ENCODE measurements at places on chromosomes 3 and 15.

- DNase-seq, result no peak
These were observed 268.8 kb downstream of the ZBTB20 start for GRCh38 chr3:114878114-114878839.

- DNase-seq, result no peak
These were observed 157.8 kb downstream of the TIGIT start for GRCh38 chr3:114451561-114452018.

DNA sequence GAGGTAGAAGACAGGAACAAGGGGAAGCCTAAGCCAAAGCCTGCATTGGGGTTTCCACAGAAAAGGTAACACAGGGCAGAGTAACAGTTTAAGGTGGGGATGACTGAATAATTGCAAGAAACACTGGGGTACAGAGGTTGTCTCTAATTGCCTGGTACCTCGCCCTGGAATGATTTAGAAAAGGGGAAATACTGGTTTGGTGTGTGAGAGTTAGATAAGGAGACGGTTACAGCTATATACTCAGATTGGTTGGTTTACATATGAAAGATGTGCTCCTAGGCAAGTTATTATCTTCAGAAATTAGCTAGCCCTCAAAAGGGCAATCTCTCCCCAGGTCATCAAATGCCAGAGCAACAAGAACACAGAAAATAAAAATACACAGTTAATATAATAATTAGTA is 58.8 kb downstream of the SMARCC1 start:
- no peak for DNase-seq

GRCh38 chr3:185793381-185793780 is 31.5 kb downstream of the IGF2BP2 start:
- DNase-seq, result no peak

GRCh38 chr15:83356501-83357399 is 72.3 kb upstream of the BNC1 start:
- no peak for DNase-seq

- DNase-seq, result no peak
These were observed 199.2 kb downstream of the BCHE start for GRCh38 chr3:165638034-165638433.

DNA sequence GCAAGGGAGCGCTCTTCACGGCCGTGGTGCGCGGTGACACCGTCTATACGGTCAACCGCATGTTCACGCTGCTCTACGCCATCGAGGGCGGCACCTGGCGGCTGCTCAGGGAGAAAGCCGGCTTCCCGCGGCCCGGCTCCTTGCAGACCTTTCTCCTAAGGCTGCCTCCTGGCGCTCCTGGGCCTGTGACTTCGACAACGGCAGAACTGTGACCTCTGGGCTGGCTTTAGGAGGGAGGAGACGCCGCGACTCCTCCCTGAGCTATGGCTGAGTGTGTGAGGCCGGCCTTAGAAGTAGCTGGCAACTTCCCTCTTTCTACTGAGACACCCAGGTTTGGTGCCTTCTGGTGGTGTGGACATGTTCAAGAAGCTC is 1.4 kb downstream of the KBTBD13 start:
- no peak for DNase-seq

- no peak for DNase-seq
These were observed 751.6 kb downstream of the SI start for GRCh38 chr3:164326714-164327113.

- DNase-seq, result no peak
These were observed 3.9 kb downstream of the C3orf22 start for GRCh38 chr3:126554560-126555525.

- DNase-seq, result no peak
These were observed 10.3 kb upstream of the LRRC2 start for GRCh38 chr3:46576386-46576785.

DNA sequence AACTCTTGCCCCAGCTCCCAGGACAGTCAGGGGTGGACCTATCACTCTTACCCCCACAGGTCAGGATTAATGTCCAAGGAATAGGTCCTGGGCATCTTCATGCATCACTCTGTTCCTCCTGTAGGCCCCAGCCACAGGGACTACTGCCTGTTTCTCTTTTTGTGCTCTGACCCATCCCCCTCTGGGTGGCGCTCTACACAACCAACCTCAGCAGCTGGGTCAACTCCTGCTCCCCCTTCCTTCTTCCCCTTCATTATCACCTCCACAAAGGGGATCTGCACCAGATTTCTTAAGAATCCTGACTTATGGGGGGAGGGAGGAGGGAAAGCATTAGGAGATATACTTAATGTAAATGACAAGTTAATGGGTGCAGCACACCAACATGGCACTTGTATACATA is 12.2 kb upstream of the TRANK1 start:
- DNase-seq, result no peak

GRCh38 chr15:86201313-86202008 is 121.8 kb downstream of the AGBL1 start:
- no peak for DNase-seq

GRCh38 chr3:9397906-9398699 is 688 bp downstream of the SETD5 start:
- no peak for DNase-seq

DNA sequence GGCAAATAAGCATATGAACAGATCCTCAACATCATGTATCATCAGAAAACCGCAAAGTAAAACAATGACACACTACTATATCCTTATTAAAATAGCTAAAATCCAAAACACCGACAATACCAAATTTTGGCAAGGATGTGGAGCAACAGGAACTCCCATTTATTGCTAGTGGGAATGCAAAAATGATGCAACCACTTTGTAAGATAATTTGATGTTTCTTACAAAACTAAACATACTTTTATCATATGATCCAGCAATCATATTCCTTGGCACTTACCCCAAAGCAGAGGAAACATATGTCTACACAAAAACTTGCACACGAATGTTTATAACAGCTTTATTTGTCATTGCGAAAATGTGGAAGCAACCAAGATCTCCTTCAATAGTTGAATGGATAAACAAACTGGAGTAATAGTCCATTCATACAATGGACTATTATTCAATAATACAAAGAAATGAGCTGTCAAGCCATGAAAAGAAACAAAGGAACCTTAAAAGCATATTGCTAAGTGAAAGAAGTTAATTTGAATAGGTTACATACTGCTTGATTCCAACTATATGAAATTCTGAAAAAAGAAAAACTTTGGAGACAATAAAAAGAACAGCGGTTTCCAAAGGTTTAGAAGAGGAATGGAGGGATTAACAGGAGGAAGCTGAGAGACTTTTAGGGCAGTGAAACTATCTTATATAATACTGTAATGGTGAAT is 172.0 kb downstream of the VPS13C start:
- no peak for DNase-seq

- DNase-seq, result no peak
These were observed 20.2 kb upstream of the GPX1 start for GRCh38 chr3:49378249-49378895.

- no peak for DNase-seq
These were observed 167.8 kb downstream of the FOXP1 start for GRCh38 chr3:71415681-71416122.

- DNase-seq, result no peak
These were observed 31.9 kb upstream of the ZBED2 start for GRCh38 chr3:111627092-111627491.

DNA sequence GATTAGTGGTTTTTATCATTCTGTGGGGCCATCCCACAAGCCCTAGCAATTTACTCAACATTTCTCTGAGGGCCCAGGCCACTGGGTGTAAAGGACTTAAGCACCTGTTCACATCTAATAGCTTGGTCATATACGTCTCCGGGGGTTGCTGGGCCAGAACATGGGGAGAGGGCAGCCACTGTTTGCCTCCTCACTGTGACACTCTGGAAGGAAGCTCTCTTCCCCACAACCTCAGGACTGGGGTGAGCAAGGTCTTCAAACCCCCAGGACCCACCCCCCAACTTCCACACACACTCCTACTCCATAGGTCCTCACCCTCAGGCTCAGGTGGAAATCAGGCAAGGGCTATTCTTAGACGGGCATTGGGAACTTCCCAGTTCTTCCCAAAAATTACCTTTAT is 28.9 kb downstream of the C3orf20 start:
- no peak for DNase-seq

GRCh38 chr3:111725706-111726105 is 130.6 kb upstream of the ZBED2 start:
- no peak for DNase-seq

DNA sequence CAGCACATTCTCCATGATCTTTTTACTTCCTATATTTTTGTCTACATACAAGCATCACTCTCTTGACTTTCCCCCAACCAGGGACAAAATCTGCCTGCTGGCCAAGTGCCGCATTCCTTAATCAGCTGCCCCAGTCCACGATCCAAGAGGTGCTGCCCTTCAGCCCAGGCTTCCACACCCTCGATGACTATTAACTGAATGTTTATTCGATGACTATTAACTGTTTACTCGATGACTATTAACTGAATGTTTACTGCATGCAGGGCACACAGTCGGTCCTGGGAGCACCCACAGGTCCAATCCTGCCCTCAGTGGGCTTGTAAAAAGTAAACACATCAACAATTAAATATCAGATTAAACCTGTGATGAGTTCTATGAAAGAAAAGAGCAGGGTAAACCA is 256.9 kb downstream of the ARRDC4 start:
- DNase-seq, result no peak

- DNase-seq, result no peak
These were observed 6.6 kb upstream of the RAB11A start for GRCh38 chr15:65862682-65863081.

- DNase-seq, result peak; percentile 67
These were observed 7.2 kb downstream of the POLR2H start for GRCh38 chr3:184368586-184369183.

GRCh38 chr3:194045289-194045688 is 90.7 kb upstream of the HES1 start:
- DNase-seq, result no peak

- no peak for DNase-seq
These were observed 19.9 kb downstream of the DNASE1L3 start for GRCh38 chr3:58190882-58191281.

- no peak for DNase-seq
These were observed 20.7 kb upstream of the CAV3 start for GRCh38 chr3:8712908-8713255.

- DNase-seq, result no peak
These were observed 78.0 kb downstream of the FSIP1 start for GRCh38 chr15:39704689-39705088.

- DNase-seq, result no peak
These were observed 186.6 kb downstream of the SLC9A9 start for GRCh38 chr3:143661677-143662076.

DNA sequence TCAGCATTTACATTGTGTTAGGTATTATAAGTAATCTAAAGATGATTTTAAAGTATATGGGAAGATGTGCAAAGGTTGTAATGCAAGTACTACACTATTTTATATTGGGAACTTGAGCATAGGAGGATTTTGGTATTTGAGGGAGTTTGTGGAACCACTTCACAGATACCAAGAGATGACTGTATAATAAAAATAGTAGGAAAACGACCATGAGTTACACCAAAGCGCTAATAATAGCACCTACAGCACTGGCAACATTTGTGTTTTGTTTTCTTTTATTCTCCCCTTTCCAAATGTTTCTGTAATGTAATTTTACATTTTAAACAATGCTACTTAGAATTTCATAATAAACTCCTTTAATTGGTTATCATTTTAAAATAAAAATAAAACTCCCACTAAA is 10.5 kb downstream of the CNBP start:
- DNase-seq, result no peak

DNA sequence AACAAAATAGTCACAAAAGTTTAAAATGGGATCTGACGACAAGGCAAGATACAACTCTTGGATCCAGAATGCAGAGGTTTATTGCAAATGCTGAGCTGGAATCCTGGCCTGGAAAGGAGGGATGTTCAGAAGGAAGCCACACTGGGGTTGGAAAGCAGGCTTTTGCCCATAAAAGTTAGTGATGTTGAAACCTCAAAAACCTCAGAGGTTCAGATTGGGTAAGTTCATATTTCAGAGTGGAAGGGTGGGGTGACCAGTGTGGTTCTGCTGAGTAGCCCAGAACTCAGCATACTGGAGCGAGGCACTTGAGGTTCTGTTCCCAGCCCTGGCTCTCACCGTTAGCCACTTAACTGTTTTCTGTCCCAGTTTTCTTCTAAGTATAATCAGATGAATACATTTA is 114.0 kb upstream of the OSTN start:
- no peak for DNase-seq

- DNase-seq, result no peak
These were observed 11.2 kb upstream of the CAPN3 start for GRCh38 chr15:42348083-42348482.

- DNase-seq, result no peak
These were observed 981.8 kb downstream of the ROBO2 start for GRCh38 chr3:78021710-78022109.

DNA sequence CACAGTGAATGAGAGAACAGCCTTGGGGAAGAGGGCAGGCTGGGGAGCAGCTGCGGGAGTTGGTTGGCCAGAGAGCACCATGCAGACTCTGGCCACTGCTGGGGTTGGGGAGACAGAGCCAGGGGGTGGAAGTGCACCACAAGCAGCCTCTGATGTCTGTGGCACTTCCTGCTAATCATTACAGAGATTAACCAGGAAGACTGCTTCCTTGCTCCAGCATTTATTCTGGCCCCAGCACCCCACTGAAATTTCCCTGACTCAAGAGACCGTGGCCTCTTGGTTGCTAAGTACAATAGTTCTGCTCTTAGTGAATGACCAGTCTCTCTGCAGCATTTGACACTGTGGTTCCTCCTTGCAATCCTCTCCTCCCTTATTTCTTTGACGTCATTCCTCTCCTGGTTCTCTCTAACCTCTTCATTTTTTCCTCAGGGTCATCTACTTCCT is 266.2 kb upstream of the ROPN1 start:
- DNase-seq, result no peak

GRCh38 chr3:183148056-183148455 is 14.5 kb downstream of the LAMP3 start:
- no peak for DNase-seq

DNA sequence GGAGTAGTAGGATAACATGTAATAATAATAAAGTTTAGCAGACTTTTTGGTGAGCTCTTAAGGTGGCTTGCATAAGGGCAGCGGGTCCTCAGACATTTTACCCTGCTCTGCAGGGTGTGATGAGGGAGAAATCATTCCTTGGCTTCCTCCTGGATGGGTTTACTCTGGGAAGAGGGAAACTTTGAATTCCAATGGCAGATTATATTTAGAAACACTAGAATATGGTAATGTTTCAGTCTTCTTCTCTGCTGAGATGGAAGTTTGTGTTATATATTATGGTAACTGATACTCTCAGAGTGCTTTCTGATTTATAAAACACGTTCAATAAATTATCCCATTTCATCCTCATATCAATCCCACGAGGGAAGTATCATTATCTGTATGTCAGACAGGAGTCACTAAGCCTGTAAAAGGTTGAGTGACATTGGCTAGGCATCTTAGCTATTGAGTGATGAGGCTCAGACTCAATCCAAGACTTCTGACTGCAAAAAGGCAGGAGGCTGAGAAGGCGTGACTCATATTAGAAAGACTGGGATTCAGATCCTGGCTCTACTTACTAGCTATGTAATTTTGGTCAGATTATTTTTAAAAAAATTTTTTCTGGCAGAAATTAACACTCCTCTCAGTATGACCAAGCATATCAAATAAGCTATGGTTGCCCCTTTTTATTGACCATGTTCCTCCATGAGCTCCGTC is 19.3 kb downstream of the PDIA5 start:
- no peak for DNase-seq
